ENCODE measurements at places on chromosomes 2 and 18.

DNA sequence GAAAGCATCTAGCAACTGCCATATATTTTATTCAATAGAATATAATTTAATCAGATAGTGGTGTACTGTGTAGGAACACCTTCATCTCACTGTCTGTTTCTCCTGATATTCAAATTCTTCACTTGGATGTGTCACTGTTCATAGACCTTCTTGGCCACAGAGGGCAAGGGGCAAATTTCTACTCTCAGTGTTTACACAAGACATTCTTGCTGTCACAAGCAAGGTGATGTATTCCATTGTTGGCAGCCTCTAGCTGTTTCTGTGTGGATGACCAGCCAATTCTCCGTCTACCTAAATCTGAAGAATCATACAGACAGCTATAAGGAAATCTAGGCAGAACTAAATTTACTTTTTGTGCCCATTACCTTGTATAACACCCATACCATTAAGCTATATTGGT lies 948.3 kb downstream of the CNTNAP5 start:
- no peak for DNase-seq

DNA sequence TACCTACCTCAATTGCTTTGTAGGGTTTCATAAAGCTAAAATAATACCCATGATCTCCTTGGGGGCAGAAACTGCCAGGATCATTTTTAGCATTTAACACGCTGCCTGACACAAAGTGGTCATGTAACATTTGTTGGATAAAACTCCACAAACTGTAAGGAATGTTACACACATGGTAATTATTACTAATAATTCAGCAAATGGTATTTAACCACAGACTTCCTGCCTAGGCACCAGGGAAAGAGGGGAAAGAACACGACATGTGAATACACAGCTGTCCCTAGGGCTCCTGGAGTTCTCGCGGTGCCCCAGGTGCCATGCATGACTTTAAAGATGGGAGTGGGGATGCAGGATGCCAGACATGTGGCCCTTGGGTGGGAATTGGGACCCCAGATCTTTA lies 43.5 kb downstream of the ASAP2 start:
- DNase-seq: no peak

DNA sequence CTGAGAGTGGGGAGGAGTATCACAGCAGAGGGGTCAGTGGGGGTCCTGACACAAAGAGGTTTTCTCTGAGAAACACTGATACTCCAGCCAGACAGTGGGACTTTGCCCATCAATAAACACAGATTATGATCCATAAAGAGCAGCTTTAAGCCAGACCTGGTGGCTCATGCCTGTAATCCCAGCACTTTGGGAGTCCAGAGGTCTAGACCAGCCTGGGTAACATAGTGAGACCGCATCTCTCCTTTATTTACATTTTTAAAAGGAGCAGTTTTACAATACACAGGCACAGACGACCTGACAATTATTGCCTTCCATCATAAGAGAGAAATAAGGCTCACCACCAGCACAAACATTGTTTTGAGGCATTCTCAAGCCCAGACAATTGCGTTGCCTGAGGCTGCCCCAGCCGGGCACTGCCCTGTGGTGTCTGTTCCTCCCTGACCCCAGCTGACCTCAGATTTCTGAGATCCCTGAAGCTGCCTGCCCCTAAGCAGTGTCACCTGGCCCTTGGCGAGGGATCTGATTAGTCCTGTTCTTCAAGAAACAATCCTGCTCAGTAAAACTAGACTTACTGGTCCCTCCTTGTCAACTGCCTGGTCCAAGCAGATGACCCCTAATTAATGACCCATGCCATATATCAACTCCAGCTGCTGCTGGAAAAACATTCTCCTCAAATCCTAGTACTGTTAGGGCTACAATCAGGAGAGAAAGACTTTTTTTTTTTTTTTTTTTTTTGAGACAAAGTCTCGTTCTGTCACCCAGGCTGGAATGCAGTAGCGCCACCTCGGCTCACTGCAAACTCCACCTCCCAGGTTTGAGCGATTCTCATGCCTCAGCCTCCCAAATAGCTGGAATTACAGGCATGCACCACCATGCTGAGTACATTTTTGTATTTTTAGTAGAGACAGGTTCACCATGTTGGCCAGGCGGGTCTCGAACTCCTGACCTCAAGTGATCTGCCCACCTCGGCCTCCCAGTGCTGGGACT lies 59.4 kb upstream of the SOS1 start:
- DNase-seq: no peak

GRCh38 chr2:240245184-240245583 lies 104.7 kb upstream of the OTOS start:
- DNase-seq: no peak

DNA sequence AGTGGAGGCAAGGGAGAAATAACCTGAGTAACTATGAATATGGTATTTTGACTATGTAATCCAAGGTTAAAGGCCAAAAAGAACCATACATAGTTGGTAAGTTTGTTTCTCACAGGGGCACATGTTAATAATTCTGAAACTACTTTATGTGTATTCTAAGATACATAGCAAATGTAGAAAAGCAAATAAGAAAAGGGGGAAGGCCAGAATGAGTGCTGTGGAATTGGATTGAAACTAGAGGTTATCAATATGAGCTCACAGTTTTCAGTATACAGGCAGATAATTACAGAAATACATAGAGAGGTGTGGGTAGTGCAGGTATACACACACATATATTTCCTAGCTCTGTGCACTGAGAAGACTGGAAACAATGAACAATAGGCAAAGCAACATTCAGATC lies 13.7 kb downstream of the INO80C start:
- DNase-seq: no peak

DNA sequence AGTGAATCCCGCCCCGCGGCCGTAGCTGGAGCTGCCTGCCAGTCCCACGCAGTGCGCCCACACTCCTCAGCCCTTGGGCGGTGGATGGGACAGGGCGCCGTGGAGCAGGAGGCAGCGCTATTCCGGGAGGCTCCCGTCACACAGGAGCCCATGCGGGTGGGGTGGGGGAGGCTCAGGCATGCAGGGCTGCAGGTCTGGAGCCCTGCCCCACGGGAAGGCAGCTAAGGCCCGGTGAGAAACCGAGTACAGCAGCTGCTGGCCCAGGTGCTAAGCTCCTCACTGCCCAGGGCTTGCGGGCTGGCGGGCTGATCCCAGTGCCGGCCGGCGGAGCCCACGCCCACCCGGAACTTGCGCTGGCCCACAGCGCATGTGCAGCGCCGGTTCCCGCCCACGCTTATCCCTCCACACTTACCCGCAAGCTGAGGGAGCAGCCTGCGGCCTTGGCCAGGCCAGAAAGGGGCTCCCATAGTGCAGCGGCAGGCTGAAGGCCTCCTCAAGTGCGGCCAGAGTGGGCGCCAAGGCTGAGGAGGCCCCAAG lies 1152.8 kb upstream of the CELF4 start:
- no peak for DNase-seq

- DNase-seq: no peak
Observed at GRCh38 chr2:17958466-17959092, 80.1 kb downstream of the KCNS3 start.

DNA sequence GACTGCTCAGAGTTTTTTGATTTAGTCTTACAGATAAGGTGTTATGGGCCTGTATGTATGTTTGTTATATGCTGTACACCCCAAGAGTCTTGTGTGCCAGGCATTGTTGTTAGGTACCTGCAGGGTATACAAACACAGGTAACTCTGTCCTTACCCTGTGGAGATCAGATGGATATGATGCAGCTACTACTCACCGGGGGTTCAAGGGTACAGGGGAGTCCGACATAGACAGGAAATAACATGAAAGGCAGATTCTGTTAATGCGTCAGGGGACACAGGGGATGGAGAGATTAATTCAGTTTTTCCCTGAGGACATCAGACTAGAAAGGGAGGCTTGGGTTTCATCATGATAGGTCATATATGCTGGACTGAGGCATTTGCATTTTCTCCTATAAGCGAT lies 31.3 kb downstream of the TRAK2 start:
- DNase-seq: no peak

DNA sequence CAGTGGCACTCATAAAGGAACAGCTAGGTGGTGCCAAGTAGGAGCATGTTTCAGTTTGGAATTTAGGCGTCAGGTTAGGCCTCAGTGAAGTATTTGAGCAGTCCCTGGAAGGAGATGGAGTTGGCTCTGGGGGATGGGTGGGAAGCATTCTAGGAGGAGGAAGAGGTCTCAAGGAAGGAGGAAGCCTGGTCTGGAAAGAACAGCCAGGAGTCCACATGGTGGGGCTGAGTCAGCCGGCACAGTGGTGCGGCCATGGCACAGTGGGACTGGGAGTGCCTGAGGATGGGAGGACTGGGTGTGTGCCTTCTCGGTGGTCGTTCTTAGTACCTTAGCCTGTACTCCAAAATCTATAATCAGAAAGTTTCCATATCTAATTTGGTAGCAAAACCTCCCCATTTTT lies 373.3 kb downstream of the PTPRM start:
- no peak for DNase-seq

- no peak for DNase-seq
Observed at GRCh38 chr2:119197529-119198239, 25.9 kb upstream of the STEAP3 start.

DNA sequence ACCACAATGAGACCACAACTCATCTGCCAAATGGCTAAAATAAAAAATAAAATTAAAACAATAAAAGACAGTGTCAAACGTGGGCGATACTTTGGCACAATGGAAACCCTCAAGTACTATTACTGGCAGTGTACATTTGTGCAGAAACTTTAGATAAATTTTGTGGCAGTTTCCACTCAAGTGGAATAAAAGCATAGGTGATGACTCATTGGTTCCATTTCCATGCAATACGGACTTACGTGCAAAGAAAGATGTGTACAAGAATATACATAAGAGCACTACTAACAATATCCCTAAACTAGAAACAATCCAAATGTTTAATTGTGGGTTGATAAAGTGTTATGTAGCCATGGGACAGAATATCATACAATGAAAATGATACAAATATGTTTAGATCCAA lies 259.0 kb upstream of the HNMT start:
- no peak for DNase-seq
